Stimulated activated CD8-positive, alpha-beta memory T cell treated with anti-CD3 and anti-CD28 coated beads, Interleukin-7, amount 100 ng/mL, for 24 hours (primary cell): ENCODE measurements at places on chromosomes 2 and 18.

DNA sequence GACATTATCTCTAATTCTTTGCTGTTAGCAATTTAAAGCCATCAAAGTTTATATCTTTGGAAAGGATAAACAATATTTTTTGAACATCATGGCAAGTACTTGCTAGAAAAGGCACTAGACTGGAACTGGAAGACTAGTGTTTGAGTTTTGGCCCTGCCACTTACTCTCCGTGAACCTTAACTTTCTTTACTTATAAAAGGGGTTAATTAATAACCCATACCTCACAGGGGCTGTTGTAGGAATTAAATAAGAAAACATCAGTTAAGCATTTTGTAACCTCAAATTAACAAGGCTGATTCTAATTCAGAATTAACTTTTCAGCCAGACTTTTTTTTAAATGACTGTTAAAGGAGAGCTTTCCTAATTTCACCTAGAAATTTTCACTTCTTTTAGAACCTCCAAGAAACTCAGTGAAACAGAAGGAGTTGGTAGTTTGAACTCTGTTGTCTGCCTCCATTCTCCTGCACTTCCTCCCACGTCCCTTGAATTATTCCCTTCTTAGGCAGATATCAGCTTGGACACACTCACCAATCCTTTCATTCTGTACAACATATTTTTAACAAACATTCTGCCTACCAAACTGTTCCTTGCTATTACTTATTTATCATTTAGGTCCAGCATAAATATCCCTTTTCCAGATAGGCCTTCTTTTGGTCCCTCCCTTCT, 79.5 kb downstream of the COX7A2L start:
- DNase-seq, result no peak

GRCh38 chr2:9206991-9207640, 504 bp downstream of the ASAP2 start:
- DNase-seq, result no peak

- DNase-seq, result no peak
Observed at GRCh38 chr18:79494936-79495335, 99.2 kb downstream of the NFATC1 start.

GRCh38 chr2:215636816-215637215, 200.9 kb upstream of the FN1 start:
- DNase-seq, result no peak

DNA sequence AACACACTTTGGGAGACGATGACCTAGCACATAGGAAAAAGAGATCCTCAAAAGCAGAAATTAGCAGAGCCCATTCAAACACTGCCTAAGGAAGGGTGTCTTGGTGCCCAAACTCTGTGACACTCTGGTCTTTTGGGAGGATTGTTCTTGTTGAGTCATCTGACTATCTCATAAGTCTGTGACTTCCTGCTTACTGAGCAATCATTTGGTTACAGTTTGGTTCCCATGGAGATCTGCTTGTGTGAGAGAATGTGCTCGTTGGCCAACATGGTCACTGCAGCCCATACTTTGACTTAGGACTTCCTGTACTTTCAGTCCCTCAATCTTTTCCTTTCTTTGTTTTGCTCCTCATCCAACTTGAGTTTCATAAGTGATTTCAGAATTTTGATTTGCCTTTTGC, 602.9 kb downstream of the NYAP2 start:
- DNase-seq, result no peak

DNA sequence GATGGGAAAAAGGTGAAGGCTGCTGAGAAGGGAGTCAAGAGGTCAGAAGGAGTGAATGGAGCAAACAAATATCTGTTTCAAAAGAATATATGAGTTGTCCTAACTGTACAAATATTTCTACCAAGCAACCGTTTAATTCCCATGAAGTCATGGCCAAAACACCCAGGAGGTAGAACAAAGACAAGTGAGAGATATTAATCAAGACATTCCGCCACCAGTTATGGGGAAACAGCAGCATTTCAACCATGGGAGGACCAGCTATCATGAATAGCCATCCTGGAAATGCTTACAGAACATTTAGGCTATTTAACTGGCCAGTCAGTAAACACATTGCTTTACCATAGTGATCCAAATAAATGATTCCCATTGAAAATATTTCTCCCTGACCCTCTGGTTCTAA, 396.3 kb downstream of the IRS1 start:
- no peak for DNase-seq

GRCh38 chr2:144111437-144111836, 408.5 kb downstream of the ZEB2 start:
- no peak for DNase-seq

DNA sequence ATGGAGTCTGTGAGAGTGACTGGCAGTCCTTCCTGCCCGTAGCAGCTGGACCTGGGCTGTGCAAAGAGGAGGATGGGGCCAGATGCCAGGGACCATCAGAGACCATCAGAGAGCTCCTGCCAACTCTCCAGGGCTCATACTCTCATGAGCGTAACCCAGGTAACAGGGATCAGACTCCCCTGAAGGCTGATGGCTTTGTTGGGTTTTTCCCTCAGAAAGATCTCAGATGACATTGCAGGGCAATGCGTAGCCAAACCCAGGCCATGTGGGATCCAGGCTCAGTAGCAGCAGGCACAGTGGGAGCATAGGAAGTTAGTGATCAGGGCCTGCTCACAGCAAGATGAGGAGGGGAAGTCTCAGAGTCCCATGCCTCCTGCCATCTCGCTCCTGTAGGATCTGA, 218.0 kb downstream of the LOXHD1 start:
- DNase-seq, result no peak

DNA sequence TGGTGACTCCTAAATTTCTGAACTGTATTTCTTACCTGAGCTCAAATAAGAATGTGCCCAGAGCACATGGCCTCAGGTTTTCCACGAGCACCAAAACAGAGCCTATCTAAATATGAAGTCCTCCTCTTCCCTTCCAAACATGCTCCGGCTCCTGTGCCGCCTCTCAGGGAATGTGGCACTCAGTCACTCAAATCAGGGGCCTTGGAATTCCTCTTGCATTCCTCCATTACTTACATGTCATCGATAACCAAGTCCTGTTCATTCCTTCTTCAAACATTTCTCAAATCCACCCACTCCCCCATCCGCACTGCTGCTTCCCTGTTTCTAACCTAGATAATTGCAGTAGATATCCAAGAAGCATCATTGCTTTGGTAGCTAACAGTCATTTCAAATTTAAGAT, 151.4 kb downstream of the CHST9 start:
- DNase-seq, result no peak

DNA sequence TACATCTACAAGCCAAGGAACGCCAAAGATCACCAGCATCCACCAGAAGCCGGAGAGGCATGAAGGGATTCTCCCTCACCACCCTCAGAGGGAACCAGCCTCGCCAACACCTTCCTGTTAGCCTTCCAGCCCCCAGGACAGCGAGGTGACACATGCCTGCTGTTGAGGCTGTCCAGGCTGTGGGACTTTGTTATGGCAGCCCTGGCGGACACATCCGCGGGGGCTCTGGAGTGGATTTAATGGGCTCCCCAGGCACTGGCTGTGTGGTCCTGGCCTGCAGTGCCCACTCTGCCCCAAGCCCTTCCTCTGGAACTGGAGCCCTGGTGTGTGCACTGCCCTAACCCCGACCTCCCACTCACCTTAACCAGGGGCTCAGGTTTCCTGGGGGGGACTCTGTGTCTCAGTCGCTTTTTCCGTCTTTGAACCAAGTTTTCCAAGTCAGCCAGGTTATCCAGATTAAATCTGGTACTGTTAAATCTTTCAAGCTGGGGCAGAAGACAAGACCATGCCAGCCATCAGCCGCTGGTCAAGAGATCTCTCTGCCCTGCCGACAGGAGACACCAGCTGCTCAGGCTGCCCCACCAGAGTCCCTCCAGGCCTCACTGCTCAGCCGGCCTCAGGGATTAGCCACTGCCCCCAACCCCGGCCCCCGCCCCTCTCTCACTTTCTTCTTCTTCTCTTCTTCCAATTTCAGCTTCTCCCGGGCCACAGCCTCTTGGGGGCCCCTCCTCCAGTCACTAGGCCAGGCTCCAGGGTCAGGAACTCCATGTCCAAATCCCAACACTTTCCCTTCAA, 1.9 kb downstream of the ANKRD23 start:
- DNase-seq, result no peak

GRCh38 chr2:154489266-154489858, 209.1 kb upstream of the KCNJ3 start:
- no peak for DNase-seq

DNA sequence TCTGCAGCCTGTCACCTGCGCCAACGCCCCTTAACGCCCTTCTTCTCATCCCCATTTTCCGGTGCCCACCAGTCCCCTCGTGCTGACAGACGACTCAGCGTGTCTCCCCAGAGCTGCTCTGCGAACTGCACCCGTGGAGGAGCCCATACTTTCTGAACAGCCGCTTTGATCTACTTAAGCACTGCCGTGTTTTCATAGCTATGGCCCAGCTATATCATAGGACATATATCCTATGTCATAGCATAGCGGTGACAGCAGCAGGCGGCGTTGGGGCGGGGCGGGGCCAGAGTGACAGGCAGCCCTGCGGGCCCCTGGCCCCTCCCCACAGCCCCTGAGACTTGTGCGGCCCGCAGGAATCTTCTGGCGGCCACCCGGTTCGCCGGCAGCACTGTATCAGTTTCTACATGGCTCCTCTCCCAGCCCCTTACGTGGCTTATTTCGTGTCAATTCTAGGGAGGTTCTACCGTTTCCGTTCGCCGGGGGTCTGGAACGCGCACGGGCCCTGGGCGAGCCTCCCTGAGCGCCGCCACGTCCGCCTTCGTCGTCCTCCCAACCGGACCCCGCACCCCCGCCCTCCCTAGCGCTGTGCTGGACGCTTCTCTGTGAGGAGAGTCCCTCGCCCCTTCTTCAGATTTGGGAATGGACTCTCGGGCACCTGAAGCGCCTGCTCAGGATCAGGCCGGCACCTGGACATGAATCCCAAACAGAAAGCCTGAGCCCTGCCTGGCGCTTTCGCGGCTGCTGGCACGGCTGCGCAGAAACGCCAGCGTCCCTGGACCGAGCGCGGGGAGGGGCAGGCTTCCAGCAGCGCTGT, 35.4 kb downstream of the PTPN18 start:
- peak; percentile 63 for DNase-seq

DNA sequence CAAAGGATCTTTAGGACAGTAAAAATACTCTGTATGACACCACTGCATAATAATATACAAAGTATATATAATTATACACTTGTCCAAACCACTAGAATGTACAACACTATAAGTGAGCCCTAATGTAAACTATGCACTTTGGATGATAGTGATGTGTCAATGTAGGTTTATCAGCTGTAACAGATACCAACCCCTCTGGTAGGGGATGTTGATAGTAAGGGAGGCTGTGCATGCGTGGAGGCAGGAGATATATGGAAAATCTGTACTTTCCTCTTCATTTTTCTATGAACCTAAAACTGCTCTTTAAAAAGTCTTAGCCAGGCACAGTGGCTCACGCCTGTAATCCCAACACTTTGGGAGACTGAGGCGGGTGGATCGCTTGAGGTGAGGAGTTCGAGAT, 37.5 kb upstream of the SP3 start:
- DNase-seq, result no peak

GRCh38 chr2:45918463-45919159, 267.1 kb downstream of the PRKCE start:
- no peak for DNase-seq

DNA sequence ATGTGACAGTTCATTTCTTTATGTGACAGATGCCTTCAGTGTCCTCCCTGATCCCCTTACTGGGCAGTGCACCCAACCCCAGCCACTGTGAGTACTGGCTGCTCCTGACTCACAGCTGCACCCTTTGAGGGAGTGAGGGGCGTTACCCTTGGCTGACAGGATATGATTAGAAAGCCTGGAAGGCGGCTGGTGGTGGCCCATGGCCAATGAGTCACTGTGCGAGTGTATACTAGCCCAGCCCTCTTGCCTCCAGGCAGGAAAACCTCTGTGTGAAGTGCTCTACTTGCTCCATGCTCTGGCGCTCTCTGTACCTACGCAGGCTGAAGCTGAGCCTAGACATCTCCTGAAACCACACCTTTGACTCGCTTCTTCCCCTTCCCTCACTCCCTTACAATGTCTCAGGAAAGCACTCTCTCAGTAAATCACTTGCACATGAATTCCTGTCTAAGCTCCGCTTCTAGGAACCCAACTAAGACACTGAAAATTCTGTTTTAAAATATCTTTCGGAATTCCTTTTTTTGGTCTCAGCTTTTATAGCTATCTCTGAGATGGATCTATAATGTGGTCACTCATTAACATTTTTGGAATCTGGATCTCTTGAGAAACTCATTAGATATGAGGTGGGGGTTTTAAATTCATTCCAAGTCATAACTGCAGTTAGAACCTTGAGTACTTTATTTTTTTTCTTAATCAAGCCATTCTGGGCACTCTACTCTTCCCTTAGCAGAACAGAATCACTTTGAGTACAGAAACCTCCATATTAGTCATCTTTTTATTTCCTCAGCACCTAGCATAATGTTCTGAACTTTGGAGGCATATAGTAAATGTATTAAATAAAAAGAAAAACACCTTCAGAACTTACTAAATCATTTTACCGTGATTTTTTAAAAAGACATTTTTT, 25.3 kb upstream of the STAM2 start:
- no peak for DNase-seq

DNA sequence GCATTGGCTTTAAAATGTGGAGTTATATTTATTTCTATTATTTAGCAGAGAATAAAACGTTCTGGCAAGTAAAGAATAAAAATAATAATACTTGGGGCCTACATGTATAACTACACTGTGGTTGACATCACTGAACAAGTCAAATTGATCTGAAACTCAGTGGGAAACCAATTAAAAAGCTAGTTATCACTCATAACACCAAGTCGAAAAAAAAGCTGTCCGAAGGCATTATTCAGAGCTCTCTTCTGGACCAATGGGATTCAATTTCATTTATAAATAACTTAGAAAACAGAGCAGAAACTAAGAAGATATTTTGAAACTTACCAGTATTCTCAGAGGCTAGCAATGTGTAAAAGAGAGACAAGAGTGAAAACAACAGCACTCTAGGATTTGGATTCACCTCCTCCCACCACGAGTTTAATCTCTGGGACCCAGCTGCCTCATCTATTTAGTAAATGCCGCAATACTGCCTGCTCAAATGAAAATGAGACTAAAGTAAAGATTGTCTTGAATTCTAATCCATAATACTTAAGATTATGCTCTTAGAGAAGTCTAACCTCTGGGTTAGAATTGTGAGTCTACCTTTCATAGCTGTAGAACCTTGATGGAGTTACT, 128.4 kb downstream of the NBAS start:
- no peak for DNase-seq

- DNase-seq, result no peak
Observed at GRCh38 chr18:25174324-25174723, 177.6 kb downstream of the ZNF521 start.

- DNase-seq, result no peak
Observed at GRCh38 chr18:44949967-44950366, 269.3 kb downstream of the SETBP1 start.
